ENCODE measurements at places on chromosomes 3 and 15.

DNA sequence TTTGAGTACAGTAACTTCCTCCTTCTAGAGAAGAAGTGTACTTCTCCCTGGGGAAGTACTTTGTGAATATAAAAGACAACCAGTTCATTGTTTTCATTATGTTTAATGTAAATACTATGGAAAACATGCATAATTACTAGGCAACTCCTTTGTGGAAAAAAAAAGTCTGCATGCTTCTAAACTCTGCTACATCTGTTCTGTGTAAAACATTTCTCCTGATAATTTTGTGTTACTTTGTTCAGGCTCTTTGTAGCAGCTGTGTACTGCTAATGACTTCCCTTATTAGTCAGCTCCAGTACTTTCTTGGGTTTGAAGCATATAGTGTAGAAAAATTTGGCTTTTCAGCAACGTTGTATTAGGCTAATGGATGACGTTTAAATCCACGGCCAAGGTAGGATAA, 111.6 kb downstream of the FEZF2 start:
- no peak for DNase-seq

DNA sequence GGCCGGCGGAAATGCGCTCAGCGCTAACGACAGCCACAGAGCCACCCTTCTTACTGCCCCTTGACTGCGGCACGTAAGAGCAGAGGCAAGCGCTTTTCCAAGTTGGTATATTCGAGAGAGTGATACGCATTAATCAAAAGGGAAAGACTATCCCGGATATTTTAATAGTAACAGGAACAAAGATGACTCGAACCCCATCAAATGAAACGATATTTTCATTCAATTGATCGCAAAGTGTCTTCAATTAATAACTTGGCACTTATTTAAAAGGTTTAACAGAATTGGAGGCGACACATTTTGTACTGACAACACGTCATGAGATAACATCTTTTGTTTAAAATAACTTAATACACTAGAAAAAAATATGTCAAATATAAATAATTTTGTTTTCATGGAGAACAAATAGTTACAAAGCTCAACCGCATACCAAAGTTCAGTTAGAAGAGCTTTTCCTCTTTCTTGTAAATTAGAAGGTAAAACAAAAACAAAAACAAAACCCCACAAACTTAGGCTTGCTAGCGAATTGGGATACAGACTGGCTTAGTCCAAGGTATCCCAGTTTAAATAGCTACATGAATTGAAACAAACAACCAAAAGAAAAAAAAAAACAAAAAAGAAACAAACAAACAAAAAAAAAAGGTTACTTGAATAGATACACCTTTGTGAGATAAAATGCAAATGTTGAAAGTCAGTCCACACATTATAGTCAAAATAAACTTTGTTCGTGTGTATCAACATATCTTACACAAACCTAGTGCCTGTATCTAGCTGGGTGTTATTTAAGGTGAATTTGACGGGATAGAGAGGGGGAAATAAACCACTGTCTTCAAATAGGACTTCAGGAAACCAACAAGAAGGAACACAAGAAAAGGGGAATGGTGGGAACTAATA, 10.2 kb downstream of the SHOX2 start:
- DNase-seq = no peak

GRCh38 chr15:32849769-32850668, 132.2 kb downstream of the GREM1 start:
- no peak for DNase-seq

GRCh38 chr3:166889241-166889640, 490.9 kb downstream of the ZBBX start:
- DNase-seq = no peak

- DNase-seq = no peak
Observed at GRCh38 chr3:12750223-12750622, 8.8 kb downstream of the TMEM40 start.

DNA sequence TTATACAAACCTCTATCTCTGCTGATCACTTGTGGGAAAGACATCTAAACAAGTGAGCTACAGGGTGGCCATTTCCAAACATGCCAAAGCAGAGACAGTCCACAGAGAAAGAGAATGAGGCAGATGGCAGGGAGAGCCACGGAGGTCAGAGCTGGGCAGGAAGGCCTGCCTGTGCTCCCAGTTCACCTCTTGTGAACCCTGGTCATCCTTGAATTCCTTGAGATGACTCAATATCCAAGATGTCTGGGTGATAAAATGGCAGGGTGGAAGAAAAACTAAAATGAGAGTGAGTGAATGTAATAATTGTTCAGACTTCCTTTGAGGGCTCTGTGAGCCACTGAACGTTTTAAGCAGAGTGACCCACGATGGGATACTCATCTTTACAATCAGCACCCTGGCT, 104.8 kb downstream of the PLCH1 start:
- no peak for DNase-seq

- DNase-seq = no peak
Observed at GRCh38 chr15:84953726-84954125, 27.9 kb upstream of the PDE8A start.
